Putamen (tissue), 1 donor: ENCODE measurements at places on chromosomes 3 and 15.

- no peak for DNase-seq
Observed at GRCh38 chr3:14780927-14781507, 37.7 kb upstream of the FGD5 start.

DNA sequence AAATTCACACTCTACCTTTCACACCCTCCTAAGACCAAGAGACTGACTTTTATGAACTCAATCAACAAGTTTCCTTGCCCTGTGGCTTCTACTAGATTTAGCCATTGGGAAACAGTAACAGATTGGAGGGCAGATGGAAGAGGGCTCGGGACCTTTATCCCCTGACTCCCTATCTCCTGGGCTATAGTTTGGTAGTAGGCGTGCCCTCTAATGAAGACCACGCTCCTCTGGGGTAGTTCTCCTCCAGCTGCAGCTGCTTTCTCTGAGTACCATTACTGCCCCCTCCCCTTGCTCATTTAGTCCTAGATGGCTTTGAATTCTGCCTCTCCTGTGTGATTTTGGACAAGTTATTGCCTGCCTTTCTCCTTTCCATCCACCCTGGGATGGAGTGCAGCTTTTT lies 33.3 kb downstream of the FMN1 start:
- DNase-seq, result no peak

GRCh38 chr3:106577241-106577640 lies 708.4 kb upstream of the CBLB start:
- no peak for DNase-seq

- no peak for DNase-seq
Observed at GRCh38 chr3:170056710-170057454, 19.1 kb downstream of the GPR160 start.

GRCh38 chr15:88348579-88349230 lies 92.2 kb upstream of the NTRK3 start:
- no peak for DNase-seq

DNA sequence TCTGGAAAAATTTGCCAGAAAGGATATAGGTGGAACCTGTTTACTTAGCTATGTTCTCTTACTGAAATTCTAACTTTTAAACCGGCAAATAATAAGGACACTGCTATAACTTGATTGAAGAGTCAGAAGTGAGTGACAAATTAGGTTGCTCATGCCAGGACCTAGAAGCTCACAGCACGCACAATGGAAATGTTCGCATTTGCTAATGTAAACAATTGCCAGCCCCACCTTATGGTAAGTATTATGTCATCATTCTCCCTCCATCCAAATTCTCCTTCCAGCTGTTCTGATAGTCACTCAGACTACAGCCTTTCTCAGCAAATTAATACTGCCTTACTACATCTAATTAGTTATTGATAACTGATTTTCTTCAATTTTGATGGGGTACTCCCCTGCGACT lies 4.8 kb upstream of the STXBP5L start:
- no peak for DNase-seq

DNA sequence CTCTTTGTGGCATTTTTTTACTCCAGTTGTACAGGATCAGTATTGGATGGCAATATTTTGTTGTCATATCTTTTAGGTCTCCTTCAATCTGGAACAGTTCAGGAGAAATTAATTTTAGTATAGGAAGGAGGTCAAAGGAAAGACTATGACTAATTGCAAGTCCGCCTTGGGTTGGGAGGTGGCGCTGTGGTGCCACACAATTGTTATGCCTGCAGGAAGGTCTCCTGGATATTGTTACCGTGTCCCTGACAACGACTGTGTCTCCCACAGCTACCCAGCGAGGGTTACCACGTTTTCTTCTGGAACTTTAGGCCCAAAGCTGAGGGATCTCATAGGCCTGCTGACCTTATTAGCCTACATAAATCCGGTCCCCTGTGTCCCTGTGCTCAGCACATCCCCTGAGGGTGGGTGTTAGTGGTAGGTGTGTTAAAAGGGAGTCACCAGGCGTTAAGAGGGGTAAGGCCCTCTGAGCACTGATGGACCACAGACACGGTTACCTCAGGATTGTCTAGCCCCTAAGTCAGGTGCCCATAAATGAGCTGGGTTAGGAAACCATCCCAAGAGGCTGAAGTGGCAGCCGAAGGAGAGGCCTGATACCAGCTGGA lies 31.5 kb downstream of the KCNAB1 start:
- peak; percentile 58 for DNase-seq

DNA sequence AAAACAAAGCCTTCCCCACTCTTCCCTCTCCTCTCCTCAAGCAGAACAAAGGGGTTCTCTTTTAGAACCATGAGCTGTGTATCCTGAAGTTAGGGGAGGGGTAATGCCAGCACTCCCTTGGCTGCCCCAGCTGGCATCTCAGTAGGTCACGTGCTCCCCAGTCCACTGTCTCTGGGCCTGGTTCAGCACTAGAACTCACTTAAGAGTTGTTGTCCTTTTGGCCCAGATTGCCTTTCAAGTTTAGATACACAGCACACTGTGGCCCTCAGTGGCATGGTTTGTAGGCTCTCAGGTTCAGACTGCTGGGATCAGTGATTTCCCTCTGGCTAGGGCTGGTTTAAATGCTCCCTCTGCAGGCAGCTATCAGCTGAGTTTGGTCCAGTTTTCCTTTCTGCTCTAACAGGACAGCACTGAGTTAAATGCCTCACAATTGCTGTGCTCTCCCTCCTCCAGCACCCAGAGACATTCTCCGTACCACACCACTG lies 188.4 kb upstream of the ST8SIA2 start:
- DNase-seq, result no peak

- no peak for DNase-seq
Observed at GRCh38 chr3:141047168-141047567, 4.0 kb upstream of the SPSB4 start.

DNA sequence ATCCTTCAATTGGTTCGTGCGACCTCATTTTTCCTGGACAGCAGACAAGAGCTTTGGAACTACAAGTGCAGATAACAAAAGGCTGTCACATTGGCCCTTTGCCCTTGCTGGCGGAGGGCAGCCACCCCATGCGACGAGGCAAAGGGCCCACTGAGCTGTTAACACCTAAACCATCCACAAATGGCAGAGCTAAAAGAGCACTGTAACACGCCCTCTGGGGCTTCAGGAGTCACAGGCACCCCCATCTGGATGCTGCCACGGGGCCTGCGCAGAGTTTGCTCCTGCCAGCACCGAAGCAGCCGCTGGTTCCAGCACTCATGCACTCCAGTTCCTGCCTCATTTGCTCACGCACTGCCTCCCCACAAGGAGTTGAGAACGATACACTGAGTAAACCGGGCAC lies 524.9 kb downstream of the ZNF385D start:
- DNase-seq, result no peak

- DNase-seq, result no peak
Observed at GRCh38 chr3:122014741-122015140, 7.3 kb downstream of the ILDR1 start.

DNA sequence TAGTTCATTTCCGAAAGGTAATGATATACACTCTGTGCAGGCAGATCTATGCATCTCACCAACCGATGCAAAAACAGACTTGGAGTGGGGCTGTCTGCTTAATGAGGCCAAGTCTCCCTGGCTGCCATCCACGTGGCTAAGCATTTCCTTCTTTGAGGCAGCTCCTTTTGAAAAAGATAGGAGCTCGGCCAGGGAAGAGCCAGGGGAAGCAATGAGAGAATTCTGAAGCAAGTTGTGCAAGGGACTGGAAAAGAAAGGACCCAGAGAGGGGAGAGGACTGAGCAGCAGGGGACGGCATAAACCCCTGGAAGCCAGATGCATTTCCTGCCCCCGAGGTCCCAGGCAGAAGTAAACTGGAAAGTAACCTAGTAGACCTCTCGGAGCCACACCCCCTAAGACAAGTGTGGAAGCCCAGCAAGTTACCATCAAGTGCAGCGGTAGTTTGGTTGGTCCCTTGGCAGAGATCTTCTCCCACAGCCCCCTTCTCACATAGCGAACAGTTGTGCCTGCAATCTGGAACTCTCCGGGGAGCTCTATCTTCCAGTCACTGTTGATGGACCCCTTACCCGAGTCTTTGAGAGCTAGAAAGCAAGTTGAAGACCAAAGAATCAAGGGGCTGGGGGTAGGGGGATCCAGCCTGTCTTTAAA lies 288.2 kb downstream of the ADAMTS17 start:
- DNase-seq, result no peak
